Fibroblast of skin of back (primary cell): ENCODE measurements at places on chromosomes 12 and 14.

DNA sequence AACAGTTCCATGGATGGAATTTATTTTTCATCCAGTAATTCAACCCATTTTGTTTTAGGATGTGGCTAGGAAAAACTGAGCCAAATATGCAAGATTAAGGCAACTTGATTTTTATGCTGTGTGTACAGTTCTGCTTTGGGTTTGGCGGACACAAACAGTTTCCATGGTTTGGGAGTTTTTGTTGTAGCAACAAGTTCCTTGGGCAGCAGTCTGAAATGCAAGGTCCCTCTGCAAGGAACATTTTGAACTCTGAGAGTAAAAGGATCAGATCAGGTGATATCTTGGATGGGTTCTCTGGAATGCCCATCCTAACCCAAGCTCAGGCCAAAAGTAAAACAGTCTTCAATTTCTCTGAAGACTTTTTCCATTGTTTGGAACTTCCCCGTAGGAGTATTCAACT is 161.2 kb downstream of the TMX1 start:
- DNase-seq: no peak

GRCh38 chr12:52945389-52946232 is 3.3 kb upstream of the KRT18 start:
- peak; percentile 77 for DNase-seq

- no peak for DNase-seq
Observed at GRCh38 chr12:132731574-132731973, 20.9 kb downstream of the PGAM5 start.

DNA sequence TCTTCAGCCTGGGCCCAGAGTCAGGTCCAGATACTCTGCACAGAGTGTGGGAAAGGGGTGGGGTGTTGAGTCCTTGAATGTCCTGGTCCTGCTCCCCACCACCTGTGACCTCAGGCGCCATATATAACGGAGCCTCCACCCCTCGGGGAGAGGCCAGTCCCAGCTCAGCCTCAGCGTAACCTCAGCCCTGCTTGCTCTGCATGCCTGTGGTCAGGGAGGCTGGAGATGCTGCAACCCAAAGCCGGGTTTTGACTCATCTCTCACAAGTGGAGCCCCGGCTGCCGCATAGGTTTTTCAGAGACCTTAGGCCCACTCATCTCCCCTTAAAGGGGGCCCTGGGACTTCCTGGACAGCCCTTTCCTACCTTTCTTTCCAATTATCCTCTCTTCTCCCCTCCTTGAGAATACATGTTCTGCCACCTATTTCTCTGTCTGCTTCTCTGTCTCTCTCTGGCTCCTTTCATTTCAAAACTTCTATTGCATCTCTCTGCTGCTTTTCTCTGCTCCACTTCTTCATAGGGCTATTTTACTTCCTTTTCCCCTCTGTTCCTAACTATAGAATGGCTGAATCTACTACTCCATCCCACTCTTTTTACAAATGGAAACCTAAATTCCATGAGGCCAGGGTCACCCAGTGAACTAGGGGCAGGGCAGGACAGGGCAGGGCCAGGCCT is 1.2 kb downstream of the ITGB7 start:
- DNase-seq: peak; percentile 86

DNA sequence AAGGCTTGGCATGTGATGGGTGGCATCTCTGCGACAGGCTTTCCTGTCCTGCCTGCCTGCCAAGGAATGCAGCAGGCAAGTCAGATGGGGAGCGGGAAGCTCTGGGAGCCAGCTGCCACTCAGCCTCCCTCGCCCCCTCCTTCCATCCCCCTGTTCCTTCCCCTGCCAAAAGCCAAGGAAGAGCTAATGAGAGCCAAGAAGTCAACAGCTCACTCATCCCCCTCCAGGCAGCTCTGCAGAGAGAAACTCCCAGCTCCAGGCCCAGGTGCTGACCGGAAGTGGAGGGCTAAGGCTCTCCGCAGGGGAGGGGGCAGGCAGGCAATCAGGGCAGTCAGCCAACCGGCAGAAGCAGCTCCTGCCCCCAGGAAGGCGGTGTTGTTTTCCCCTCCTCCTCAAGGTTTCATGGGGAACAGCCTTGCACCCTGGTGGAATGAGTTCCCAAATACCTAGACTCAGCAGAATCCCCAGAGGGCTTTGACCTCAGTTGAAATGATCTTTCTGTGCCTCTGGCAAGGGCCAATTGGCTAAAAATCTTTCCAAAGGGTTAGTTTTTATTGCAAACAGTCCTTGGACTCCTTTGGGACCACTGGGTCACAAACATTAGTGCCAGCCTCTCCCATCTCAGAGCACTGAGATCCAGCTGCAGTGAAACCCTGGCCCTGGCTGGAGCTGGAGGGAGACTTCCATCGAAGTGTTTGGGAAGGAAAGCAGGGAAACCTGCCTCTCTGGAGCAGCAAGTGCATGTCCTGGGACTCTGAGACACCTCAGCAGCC is 349.1 kb downstream of the DPF3 start:
- DNase-seq: no peak

GRCh38 chr14:77641534-77642341 is 25.3 kb upstream of the SPTLC2 start:
- DNase-seq: peak; percentile 64

DNA sequence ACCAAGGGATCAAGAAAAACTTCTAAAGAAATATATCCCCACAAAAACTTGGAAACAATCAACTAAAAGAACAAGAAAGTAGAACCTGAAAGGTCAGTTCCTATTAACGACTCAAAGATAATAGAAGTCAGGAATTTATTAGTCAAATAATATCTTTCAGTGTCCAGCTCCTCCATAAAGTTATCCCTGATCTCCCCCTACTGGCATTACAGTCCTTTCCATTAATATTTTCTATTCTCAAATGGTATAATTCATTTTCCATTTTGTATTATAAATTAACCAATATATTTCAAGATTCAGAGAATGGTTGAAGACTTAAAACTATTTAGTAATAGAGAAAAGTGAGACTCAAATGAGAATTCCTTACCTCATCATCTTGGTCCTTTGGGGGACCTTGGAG is 11.6 kb upstream of the SUPT16H start:
- no peak for DNase-seq

DNA sequence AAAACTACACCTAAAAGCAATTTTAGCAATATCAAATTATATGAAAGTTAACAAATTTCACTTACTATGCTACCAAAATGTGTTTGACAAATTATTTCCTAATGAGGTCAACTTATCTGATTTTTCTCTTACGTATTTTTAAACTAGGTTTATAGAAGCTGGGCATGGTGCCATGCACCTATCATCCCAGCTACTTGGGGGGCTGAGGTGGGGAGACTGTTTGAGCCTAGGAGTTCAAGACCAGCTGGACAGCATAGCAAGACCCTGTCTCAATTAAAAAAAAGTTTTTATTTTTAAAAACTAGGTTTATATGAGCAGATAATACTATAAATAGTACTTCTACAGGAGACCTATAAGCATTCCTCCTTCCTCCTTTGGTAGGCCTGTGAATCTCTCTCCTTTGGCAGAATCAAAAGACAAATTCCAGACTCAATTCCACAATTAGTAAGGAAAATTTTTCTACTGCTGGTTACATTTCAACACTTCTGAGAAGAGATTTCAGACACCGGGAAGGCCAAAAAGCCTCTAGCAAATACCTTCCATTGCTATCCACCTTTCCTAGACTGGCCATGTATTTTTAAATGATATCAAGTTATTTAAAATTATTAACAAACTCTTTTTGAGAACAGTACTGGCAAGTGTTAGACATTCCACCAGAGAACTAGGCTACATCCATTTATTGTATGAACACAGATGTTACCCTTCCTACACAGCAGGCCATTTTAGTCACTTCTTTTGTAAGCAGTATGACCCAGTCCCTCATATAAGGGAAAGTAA is 34.4 kb downstream of the CDK17 start:
- DNase-seq: peak; percentile 15

- no peak for DNase-seq
Observed at GRCh38 chr14:101134851-101135433, 231.4 kb upstream of the RTL1 start.

GRCh38 chr14:55964091-55964490 is 154.1 kb upstream of the PELI2 start:
- DNase-seq: no peak

GRCh38 chr14:54048736-54049135 is 92.1 kb upstream of the BMP4 start:
- DNase-seq: no peak

- peak; percentile 30 for DNase-seq
Observed at GRCh38 chr12:104632724-104633201, 176.0 kb downstream of the CHST11 start.

DNA sequence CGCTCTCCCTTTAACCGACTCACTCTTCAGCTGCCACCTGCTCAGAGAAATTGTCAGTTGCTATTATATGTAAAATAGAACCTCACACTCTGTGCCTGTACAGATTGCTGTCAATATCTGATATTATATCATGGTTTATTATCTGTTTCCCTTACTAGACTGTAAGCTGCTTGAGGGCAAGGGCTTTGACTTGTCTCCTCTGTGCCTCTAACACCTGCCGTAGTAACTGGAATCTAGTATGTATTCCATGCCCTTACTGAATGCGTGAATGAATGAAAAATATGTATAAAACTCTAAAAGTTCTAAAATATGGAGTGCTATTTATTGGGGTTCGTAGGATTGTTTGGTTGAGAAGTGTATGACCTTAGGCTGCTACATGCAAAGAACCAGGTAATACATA is 1.7 kb upstream of the CD69 start:
- no peak for DNase-seq

DNA sequence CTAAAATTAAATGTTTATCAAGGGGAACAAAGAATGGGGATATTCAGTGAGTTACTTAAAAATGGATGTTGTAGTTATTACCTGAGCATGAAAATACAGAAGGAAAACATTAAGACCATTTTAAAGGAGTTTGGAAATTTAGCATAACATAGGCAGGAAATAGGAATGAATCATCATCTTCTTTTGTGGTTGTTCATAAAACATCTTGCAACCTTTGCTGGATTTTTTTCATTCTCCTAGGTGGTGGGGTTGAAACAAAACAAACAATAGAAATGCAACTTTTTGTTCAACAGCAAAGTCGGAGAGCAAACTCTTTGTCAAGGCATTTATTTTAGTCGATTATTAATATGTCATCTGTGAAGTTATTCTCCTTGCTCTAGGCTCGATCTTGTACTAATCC is 275.1 kb downstream of the IPO8 start:
- peak; percentile 35 for DNase-seq

DNA sequence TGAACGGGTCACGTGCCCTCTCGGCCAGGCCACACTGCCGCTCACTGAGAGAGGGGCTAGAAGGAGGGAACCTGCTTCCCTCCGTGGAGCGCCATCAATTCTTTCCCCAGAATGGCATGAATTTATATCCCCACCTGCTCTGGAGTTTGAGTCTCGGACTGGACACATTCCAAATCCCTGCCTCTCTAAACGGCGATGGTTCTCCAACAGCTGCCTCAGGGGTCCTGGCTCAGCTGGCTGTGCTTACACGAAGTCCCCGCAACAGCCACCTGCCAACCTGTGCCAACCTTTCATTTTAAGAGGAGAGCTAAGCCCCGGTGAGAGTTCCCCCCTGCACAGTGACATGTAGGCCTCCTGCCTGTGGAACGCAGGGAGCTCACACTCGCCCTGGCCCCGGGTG is 73.2 kb downstream of the RIMBP2 start:
- DNase-seq: no peak

DNA sequence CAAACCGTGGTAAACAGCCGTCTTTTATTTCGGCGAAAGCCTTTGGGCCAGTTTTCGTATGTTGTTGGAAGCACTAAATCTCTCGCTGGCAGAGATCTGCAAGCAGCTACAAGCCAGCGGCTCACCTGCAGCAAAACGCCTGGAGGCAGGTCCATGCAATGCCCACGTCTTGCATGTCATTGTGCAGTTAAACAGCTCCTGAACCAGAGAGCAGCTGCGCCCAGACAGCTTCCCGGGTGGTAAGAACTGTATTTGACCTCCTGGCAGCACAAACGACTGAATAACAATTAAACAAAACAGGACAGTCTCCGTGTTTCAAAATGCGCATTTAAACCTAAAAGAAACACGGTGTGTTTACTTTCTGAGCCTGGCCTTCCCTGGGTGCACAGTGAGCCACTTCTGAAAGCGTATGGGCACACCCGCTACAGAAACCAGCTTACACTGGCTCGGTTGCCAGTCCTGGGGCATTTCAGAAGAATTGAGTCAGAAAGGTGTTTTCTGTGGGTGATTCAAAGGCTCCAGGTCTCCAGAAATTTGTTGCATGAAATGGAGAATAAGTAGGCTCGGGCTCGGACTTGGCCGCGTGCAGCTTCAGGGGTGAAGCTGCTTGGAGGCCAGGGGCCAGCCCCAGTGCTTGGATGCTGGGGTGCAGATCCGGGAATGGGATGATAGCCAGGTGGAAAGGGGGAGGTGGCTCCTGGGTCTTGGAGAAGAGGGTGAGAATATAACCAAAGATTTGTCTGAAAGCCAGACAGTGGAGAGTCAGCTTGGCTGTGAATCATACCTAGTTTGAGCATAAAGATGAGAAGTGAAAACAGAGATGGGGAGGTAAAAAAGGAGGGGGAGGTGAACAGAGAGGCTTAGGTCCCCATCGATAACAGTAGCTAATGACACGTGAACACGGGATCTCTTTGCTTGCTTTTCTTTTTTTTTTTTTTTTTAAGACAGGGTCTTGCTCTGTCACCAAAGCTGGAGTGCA is 24.9 kb upstream of the FZD10 start:
- no peak for DNase-seq

DNA sequence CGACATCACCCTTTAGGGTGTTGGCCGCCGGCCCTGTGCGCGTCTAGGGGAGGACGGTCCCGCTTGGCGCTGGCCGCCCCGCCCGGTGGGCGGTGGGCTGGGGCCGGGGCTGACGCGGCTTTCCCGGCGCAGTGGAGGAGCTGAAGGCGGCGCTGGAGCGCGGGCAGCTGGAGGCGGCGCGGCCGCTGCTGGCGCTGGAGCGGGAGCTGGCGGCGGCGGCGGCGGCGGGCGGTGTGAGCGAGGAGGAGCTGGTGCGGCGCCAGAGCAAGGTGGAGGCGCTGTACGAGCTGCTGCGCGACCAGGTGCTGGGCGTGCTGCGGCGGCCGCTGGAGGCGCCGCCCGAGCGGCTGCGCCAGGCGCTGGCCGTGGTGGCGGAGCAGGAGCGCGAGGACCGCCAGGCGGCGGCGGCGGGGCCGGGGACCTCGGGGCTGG is 3.6 kb downstream of the TNFAIP2 start:
- no peak for DNase-seq

DNA sequence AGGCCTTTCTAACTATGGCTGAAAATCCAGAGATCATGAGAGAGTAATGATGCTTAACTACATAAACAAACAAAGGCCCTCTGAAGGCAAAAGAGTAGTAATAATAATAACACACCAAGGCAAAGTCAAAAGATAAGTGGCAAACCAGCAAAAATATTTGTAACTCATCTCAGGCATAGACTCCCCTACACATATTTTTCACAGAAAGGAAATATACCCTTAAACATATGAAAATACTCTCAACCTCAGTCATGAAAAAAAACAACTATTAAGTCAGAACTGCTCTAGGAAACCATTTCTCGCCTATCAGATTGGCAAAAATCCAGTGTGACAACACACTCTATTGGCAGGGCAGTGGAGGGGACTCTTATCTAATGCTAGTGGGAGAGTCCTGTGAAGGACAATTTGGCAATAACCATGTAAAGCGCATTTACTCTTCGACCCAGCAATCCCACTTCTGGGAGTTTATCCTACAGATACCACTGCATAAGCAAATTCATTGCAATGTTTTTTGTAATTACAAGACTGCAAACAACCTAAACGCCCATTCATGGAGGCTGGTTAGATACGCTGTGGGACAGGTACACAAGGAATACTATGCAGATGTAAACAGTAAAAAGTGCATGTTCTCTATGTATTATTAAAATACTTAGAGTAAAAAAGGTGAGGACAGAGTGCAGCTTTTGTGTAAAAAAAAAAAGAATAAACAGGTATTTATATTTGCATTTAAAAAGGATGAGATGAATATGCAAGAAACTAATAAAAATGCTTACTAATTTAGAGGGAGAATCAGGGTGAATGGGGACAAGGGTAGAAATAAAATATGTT is 26.0 kb upstream of the IL22 start:
- DNase-seq: peak; percentile 64
